ENCODE measurements at places on chromosomes 3 and 15. TPM values are rescaled to one million over a fixed set of nuclear protein-coding genes. Genes with fewer than 3 reads are reported as not detected.

Gene INKA1
- total RNA-seq, result 26.6 TPM

Gene LOXL1
- total RNA-seq, result 12.8 TPM

Gene MASP1
- 0.23 TPM for total RNA-seq

Gene ROPN1B
- not detected for total RNA-seq

Gene IQCB1
- 16.7 TPM for total RNA-seq

Gene MNS1
- total RNA-seq, result 0.39 TPM

Gene CISH
- total RNA-seq, result 6.6 TPM

Gene CHL1
- total RNA-seq, result 0.08 TPM

Gene GOLGA8M
- total RNA-seq, result not detected

Gene C3orf20
- total RNA-seq, result not detected

Gene CP
- not detected for total RNA-seq

Gene TICRR
- 3.9 TPM for total RNA-seq

Gene NPRL2
- 17.2 TPM for total RNA-seq

Gene TSEN2
- total RNA-seq, result 17.6 TPM

Gene FILIP1L
- total RNA-seq, result 8.0 TPM

Gene CNOT10
- total RNA-seq, result 18.0 TPM

Gene SHISA5
- 173 TPM for total RNA-seq

Gene STRIT1
- total RNA-seq, result not detected

Gene PPM1L
- 0.31 TPM for total RNA-seq

Gene ISG20
- total RNA-seq, result 27.8 TPM

Gene P3H2
- total RNA-seq, result 76.2 TPM

Gene GHSR
- total RNA-seq, result not detected

Gene BNC1
- total RNA-seq, result 98.3 TPM

Gene DNAH12
- not detected for total RNA-seq

Gene CSPG4
- total RNA-seq, result 77.6 TPM

Gene SI
- not detected for total RNA-seq

Gene RASGRF1
- not detected for total RNA-seq

Gene LPCAT4
- total RNA-seq, result 32.5 TPM

Gene TGM4
- total RNA-seq, result 0.08 TPM

Gene CHRFAM7A
- 0.23 TPM for total RNA-seq

Gene MRAS
- 2.6 TPM for total RNA-seq

Gene PPP2R3A
- 10.5 TPM for total RNA-seq

Gene PRKAR2A
- total RNA-seq, result 29.5 TPM

Gene ITIH1
- total RNA-seq, result not detected

Gene OR5K2
- total RNA-seq, result not detected

Gene RHO
- total RNA-seq, result not detected

Gene NR2E3
- total RNA-seq, result not detected

Gene GPR27
- total RNA-seq, result 0.08 TPM

Gene FGF7
- not detected for total RNA-seq

Gene SHC4
- total RNA-seq, result 0.04 TPM

Data from hair follicular keratinocyte (primary cell).